ENCODE measurements at places on chromosomes 1 and 21.

- peak; percentile 18 for DNase-seq
Measured at GRCh38 chr1:218330043-218330623, 15.0 kb upstream of the TGFB2 start.

DNA sequence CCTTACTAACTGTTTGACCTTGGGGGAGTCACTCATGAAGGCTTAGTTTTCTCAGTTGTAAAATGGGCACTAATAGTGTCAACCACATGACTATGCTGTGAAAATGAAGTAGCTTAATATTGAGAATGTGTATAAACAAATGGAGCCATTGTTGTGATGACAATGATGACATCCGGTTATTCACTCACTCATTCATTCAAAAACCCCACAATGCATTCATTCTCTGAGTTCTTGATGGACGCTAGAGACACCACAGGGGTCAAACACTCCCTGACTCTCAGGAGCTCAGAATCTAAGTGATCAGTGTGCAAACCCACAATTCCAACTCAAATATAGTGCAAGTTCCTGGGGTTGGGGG lies 138.9 kb downstream of the FOXD2 start:
- DNase-seq, result no peak

- no peak for DNase-seq
Measured at GRCh38 chr1:192099328-192099727, 58.9 kb upstream of the RGS18 start.

DNA sequence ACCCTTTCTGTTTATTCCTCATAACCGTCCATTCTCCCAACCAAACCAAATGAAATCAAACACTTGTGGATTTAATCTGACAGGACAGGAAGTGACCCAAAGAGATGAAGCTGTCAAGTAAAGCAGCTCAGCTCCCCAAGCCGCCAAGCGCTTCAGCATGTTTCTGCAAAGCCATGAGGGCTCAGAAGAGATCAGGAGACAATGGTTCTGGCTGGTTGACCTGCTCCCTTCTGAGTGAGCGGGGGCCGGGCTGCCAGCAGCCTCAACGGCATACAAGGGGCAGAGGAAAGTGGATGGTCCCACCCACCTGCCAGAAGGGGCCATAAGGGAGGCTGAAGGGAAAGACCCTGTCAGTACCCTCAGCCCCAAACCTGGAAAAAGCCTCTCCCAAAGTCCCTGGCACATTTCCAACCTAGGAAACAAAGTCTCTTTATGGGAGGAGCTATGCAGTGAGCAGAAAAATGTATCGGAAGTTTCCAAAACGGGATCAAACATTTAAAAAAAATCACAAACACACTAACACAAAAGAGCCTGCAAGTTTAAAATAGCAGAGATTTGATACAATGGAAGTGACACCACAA lies 45.4 kb downstream of the SLC45A1 start:
- no peak for DNase-seq

DNA sequence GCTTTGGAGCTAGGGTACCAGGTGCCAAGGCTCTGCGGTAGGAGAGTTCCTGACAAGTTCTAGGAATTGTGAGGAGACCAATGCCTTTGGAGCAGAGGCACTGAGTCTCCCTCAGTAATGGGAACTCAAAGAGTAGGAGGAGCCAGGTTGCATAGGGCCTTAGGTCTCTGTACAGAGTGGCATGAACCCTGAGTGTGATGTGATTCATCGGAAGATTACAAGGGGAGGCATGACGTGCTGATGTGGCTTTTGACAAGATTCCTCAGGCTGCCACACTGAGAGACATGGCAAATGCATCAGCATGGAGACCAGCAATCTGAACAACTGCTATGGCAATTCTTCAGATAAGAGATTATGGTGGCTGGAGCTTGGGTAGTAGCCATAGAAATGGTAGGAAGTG lies 94.6 kb upstream of the SLC44A3 start:
- DNase-seq, result no peak

DNA sequence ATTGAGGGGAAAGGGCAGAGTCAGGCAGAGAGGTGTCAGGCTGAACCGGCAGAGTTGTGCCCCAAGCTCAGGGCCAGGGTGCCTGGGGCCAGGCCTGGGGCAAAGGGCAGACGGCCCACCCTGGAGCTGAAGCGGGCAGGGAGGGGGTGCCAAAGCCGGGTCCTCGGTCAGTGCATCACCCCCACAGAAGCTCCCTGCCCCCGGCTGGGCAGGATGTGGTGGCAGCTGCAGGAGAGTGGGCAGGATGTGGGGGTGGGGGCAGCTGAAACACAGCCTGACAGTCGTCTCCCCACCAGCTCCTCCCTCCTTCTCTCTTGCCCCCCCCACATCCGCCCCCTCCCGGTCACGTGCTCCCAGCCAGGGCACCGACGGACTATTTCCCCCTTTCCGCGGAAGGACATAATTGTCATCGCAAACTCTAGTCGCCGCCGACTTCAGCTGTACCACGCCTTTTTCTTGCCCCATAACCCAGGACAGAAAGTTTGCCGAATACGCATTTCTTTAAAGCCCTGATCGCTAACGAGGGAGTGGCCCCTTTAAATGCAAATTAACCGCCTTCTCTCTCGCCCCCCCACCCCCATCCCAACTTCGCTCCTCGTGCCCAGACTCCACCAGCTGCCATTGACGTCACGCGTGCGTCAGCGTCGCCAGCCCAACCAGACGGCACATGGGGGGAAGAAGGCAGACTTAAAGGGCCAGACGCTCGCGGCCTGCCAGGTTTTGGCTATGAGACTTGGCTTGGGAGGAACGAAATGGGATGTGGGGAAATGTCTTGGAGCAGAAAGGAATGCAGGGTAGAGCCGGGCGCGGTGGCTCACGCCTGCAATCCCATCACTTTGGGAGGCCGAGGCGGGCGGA lies 4.5 kb upstream of the MEF2D start:
- DNase-seq, result peak; percentile 97

GRCh38 chr1:24575905-24576587 lies 20.2 kb downstream of the NCMAP start:
- no peak for DNase-seq

DNA sequence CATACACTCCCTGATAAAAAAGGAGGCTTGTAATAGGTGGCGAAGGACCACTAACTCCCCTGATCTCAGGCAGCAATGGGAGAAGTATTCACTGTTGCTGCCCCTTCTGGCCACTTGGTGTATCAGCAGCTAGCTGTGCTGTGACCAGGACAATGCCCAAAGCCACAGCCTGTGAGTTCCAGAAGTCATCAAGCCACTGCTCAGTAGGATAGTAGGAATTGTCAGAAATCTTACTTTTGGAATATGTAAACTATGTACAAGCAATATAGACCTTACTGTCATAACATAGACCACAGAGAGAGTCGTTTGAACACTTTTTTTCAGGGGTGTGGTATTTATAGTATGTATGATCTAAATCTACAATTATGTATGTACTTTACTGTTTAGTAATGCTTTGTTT lies 248.3 kb upstream of the CAMK1G start:
- peak; percentile 7 for DNase-seq

All from NCI-H2029 (cell line).